ENCODE measurements at places on chromosomes 16 and 17.
A peak's percentile ranks its signal among the peaks of the same experiment; 100 is the strongest.

- DNase-seq = no peak
Observed at GRCh38 chr17:54945671-54946070, 22.8 kb downstream of the COX11 start.

- no peak for DNase-seq
Observed at GRCh38 chr17:54932711-54933110, 32.1 kb downstream of the TOM1L1 start.

DNA sequence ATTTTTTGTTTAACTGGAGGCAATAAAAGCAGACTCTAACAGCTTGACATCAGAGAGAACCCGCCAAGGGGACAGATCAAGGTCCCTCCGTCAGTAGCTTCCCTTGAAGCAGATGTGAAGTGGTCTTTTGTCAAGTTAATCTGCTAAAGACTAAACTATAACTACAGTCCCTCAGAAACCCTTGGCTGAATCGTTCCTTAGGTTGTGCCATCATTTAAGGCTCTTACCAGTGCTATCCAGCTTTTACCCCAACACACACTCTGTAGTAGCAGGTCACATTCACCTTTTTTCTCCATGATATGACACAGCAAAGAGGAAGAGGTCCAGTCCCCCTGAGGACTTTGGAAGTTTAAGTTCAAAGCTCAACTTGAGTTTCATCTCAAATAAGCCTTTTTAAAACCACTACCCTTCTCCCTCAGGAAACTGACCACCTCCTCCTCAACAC, 49.7 kb downstream of the ERN1 start:
- no peak for DNase-seq

DNA sequence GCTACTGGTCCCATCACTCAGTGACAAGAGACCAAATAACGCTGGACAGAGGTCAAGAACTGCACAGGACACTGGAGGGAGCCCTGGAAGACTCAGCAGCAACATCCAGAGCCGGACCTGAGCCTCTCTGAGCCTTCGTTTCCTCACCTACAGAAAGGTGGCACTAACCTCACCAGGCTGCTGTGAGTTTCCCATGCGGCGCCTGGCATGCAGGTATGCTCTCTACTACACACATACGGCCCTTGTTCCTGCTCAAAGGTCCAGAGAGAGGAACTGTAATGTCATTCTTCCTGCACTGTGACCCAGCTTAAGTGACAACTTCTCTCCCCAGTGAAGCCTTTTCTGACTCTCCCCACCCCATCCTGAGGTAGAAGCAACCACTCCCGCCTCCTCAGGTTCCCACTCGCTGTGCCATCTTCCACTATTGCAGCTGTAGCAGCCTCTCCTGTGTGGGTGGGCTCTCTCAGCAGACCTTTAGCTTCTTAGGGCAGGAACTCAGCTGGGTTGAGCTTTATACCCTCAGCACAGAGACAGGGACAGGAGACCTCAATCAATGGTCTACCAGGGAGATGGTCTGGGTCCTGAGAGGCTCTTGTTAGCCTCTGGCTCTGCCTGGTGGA, 43.9 kb upstream of the SREBF1 start:
- no peak for DNase-seq

- DNase-seq = no peak
Observed at GRCh38 chr17:46972346-46972745, 6.7 kb downstream of the RPRML start.

- DNase-seq = no peak
Observed at GRCh38 chr17:28258347-28258887, 60.6 kb upstream of the TMEM97 start.

GRCh38 chr17:10067446-10068143, 130.8 kb downstream of the GAS7 start:
- DNase-seq = no peak

GRCh38 chr17:3679531-3680126, 11.0 kb downstream of the EMC6 start:
- DNase-seq = no peak

DNA sequence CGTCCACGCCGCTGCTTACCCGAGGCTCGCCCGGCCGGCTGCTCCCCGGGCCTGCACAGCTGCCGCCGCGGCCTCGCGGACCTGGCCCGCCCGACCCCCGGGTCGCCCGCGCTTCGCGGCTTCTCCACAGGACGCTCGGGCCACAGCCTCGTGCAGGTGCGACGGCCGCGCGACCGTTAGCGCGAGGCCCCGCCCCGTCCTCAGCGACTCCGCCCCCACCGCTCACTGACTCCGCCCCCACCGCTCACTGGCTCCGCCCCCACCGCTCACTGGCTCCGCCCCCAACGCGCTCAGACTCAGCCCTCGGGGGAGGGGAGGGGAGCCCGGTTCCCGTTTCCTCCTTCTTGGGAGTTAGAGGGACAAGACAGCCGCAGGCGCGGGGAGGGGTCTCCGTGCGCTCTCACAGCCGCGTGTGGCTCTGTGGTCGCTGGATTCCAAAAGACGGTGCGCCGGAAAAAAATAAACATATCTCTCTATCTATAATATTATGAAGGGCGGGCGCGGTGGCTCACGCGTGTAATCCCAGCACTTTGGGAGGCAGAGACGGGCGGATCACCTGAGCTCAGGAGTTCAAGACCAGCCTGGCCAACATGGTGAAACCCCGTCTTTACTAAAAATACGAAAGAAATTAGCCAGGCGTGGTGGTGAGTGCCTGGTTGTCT, at the start of gene MEIOB:
TSS of gene MEIOB (minus strand) at position 191 of the 662 bp plus-strand sequence. CDS start 3,989 bp downstream, outside the sequence.
- peak; percentile 90 for DNase-seq

GRCh38 chr16:50386139-50386538, 17.4 kb upstream of the BRD7 start:
- DNase-seq = no peak

- DNase-seq = no peak
Observed at GRCh38 chr16:54077050-54077821, 209.4 kb downstream of the IRX3 start.

GRCh38 chr16:82991966-82992675, 365.4 kb downstream of the CDH13 start:
- DNase-seq = no peak

DNA sequence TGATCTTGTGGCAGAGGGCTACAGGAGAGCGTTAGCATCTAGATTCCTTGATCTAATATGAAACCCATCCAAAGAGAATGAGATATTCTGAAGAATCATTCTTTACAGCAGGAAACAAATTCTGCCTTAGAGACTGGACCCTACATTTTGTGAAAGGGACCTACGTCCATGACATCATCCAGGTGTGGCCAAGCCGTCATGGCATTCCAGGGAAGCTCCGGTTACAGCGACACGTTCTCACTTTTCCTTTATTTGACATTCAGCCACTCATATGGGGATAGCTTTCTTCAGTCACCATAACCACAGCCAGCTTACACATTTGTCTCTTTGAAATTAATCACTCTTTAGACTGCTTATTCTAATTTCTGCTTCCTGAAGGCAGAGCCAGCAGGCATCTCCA, 408.1 kb downstream of the XYLT1 start:
- DNase-seq = no peak

DNA sequence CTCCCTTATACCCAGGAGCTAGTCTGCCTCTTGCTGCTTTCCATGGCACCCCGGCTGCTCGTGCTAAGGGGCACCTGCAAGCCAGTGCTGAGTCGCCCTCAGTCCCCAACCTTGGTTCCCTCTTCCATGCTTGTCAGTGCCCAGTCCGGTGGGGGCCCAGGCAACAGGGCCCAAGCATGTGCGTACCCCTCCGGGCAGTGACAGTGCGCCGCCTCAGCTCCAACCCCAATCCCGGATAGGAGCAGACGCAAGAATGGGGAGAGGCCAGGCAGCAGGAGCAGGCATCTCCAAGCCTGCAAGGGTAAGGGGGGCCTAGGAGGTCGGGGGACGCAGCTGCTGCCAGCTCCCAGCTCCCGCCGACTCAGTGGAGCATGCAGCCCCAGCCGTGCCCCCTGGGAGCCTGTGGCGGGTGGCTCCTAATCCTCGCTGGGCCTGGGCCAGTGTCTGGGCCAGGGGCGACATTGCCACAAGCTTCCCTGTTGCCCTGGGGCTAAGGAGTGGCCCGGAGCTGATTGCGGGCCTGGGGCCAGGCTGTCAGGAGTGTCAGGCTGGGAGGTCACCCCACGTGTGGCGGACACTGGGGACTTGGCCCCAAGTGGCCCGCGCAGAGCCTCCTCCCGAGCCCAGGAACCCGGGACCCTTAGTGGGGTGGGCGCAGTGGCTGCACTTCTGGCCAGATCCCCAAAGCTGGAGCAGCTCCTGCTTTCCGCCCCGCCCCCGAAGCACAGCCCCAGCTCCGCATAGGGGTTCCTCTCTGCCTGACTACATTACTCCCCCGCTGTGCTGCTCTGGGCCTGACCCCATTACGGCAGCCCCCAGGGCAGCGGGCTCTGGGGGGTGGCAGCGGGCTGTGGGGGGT, 9.8 kb downstream of the CPD start:
- DNase-seq = peak; percentile 54

DNA sequence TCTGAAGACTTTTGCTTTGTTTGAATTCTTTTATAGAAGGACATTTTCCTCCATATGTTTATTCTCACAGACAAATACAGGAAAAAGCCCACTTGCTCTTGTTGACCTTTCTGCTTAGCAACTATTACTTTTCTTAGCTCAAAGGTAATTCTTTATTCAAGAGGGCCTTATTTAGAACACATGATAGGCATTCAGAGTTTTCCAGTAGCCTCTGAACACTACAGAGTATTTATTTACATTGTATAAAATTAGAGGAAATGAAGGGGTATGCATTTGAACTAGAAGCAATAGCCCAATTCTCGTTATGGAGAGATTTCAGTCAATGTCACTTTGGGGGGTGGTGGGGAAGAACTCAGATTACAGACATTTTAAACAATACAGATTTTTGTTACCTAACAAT, 581.7 kb downstream of the KCNJ2 start:
- DNase-seq = no peak

GRCh38 chr17:45364531-45365390, 47.9 kb upstream of the MAP3K14 start:
- DNase-seq = peak; percentile 99

DNA sequence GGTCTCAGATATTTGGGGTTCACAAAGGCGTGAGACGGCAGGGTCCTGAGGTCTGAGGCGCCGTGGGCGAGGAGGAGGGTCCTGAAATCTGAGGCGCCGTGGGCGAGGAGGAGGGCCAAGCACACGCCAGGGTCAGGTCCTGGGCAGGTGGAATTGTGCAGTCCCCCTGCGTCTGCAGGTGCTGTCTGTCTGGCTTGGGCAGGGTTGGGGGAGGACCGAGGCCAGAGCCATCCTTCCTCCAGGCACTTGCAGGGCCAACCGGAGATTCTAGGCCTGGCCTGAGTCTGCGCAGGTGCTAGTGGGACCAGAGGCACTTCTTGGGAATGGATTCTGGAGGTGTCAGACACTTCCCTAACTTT, 2.4 kb upstream of the APRT start:
- no peak for DNase-seq

DNA sequence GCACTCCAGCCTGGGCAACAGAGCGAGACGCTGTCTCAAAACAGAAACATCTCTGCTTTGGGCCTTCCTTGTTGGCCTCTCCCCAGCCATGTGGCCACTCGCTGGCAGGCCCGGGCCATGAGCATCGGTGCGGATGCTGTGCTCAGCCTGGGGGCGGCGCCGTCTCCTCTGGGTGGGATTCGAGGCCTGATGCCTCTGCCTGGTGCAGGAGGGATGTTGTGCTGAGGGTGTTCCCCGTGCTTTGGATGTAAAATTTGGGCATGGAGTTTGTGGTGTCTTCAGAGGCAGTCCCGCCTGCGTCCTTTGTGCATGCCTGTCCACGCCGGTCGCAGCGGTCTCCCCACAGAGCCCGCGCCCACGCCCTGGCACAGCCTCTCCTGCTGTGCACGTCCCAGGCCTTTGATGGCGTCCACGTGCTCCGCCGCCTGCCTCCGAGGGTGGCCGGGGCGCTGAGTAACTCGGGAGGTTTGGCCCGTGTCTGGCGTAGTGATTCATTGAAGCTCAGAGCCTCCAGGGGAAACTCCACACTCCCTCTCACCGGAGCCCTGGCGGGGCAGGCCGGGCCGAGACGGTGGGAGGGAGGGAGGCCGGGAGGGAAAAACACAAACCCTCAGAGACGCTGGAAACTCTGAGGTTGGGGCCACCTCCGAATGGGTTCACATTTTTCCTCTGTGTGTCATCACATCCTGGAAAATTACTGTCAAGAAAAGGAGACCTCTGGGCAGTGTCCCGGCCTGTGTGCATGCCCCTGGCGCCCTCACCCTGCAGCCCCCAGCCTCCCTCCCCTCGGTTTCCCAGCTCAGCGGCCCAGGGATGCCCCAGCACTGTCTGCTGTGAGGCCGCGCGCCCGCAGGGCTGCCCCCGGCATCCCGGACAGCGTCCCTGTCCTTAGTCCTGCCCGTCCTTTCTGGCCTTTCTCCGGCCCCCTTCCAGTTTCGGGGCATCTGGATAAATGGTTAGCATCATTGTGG, 19.0 kb downstream of the CENPX start:
- DNase-seq = no peak

- DNase-seq = peak; percentile 93
Observed at GRCh38 chr16:88769617-88770460, 15.2 kb downstream of the PIEZO1 start.

DNA sequence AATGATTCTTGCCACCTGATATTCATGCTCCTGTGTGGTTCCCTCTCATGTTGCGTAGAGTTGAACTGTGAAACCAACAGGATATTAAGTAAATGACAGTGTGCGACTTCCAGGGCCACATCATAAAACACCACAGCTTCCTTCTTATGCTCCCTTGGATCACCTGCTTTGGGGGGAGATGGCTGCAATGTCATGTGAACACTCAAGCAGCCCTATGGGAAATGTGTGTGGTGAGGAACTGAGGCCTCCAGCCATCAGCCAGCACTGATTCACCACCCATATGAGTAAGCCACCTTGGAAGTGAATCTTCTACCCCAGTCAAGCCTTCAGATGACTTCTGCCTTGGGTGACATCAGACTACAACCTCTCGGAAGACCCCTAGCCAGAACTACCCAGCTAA, 427.5 kb downstream of the UTP18 start:
- DNase-seq = peak; percentile 5

DNA sequence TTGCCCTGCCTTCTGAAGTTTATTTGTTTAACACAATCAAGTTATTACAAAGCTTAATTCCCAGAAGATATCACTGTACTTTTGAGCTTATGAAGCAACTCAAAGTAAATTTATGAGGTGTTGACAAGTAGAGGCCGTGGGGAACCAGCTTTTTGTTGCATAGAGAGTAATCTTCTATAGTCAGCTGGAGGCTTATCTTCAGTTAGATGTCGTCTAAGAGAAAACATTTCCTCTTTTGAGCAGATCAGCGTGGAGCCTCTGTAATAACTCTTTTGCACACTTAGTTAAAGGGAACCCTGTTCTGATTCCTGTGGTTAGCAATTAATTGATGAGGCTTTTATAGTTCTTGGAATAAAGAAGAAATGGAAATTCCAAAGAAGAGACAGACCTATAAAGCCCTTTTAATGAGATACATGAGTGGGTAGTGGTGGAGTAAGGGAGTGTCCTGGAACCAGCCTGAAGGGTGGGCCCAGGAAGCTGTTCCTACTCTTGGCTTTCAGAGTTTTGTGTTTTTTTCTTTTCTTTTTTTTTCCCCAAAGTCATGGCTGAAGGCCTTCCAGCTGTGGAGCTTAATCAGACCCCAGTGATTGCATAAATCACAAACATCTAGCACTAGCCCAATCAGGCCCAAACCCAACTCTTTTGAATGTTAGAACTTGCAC, 28.9 kb upstream of the MAP3K14 start:
- DNase-seq = no peak

DNA sequence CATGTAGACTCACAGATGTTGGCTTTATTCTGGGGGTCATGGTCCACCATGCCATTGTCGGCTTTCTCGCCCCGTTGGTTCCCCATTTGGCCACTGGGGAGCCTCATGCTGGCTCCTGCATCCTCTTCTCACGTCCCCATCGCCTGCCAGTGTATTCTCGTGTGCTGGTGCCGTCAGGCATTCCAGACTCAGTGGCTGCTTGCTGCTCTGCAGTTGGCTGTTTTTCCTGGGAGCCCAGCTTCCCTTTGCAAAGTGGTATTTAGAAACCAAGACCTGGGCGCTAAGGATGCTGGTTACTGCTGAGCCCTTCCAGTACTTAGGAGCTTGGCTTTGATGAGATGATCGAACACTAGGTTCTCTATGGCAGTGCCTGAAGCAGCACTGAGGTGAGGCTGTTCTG, 19.1 kb downstream of the CRAMP1 start:
- no peak for DNase-seq

Data from H9 (cell line).